ENCODE measurements at places on chromosomes 5 and 9.

- DNase-seq = no peak
Observed at GRCh38 chr9:109256336-109256735, 64.5 kb downstream of the EPB41L4B start.

GRCh38 chr9:129509533-129509928 is 111.4 kb downstream of the C9orf50 start:
- DNase-seq = no peak

GRCh38 chr9:120235081-120235480 is 344.9 kb downstream of the CDK5RAP2 start:
- DNase-seq = no peak

DNA sequence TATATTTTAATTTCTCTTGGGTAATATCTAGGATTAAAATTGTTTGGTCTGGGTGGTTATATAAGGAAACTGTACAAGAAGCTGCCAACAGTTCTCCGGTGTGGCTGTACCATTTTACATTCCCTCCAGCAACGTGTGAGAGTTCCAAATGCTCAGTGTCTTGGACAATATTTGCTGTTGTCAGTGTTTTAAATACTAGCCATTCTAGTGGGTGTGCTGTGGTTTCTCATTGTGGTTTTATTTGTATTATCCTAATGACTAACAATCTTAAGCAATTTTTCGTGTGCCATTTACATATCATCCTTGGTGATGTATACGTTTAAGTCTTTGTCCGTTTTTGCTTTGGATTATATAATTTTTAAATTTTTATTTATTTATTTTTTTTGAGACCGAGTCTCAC is 34.0 kb downstream of the TNFSF15 start:
- DNase-seq = no peak

- no peak for DNase-seq
Observed at GRCh38 chr5:54548565-54548964, 31.0 kb downstream of the SNX18 start.

- DNase-seq = no peak
Observed at GRCh38 chr5:138828556-138828955, 46.6 kb downstream of the LRRTM2 start.

- no peak for DNase-seq
Observed at GRCh38 chr5:151233616-151234085, 9.8 kb upstream of the CCDC69 start.

GRCh38 chr9:34158362-34158869 is 20.4 kb upstream of the UBAP1 start:
- DNase-seq = no peak

DNA sequence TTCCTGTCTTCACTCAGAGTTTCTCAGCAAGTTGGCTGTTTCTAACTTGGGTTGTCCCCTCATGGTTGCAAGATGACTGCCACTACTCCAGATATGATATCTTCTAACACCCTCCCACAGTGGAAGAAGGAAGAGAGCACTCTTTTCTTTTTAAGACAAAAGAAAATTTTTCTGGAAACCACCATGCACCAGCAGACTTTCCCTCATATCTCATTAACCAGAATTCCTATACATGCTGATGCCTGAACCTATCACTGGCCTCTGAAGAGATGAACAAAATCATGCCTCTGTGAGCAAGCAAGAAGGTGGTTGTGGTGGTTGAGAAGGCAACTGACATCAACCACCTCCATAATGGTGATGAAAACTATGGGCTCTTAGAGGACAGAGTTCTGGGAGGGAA is 56.8 kb downstream of the FEM1C start:
- no peak for DNase-seq

- DNase-seq = no peak
Observed at GRCh38 chr9:132011896-132012295, 67.8 kb downstream of the MED27 start.

GRCh38 chr5:135222771-135223170 is 176.3 kb downstream of the MACROH2A1 start:
- DNase-seq = no peak

- DNase-seq = no peak
Observed at GRCh38 chr9:107588393-107588792, 98.8 kb upstream of the KLF4 start.

All from activated CD8-positive, alpha-beta memory T cell treated with anti-CD3 and anti-CD28 coated beads for 4 hours (primary cell).